ENCODE measurements at places on chromosomes 7 and 10. TPM values are rescaled to one million over a fixed set of nuclear protein-coding genes. Genes with fewer than 3 reads are reported as not detected.

Gene TRIM74
- polyA plus RNA-seq = 0.99 TPM

Gene ITPRID1
- 0.05 TPM for polyA plus RNA-seq

Gene CCL24
- polyA plus RNA-seq = 0.42 TPM

Gene ATXN7L1
- 15.2 TPM for polyA plus RNA-seq

Gene DDX21
- 43.7 TPM for polyA plus RNA-seq

Gene ANKRD7
- 1.2 TPM for polyA plus RNA-seq

Gene RBM28
- polyA plus RNA-seq = 57.6 TPM

Gene EPHB6
- 25.7 TPM for polyA plus RNA-seq

Gene RPA3
- polyA plus RNA-seq = 43.9 TPM

Gene CACNB2
- 12.7 TPM for polyA plus RNA-seq

Gene GIMAP6
- 28.0 TPM for polyA plus RNA-seq

Gene SHTN1
- 30.3 TPM for polyA plus RNA-seq

Gene FXYD4
- polyA plus RNA-seq = 0.22 TPM
